ENCODE measurements at places on chromosomes 6 and 20.

- no peak for DNase-seq
Observed at GRCh38 chr6:147103007-147103406, 101.2 kb upstream of the STXBP5 start.

GRCh38 chr6:166561771-166562359, 24.6 kb downstream of the RAMACL start:
- DNase-seq, result no peak

DNA sequence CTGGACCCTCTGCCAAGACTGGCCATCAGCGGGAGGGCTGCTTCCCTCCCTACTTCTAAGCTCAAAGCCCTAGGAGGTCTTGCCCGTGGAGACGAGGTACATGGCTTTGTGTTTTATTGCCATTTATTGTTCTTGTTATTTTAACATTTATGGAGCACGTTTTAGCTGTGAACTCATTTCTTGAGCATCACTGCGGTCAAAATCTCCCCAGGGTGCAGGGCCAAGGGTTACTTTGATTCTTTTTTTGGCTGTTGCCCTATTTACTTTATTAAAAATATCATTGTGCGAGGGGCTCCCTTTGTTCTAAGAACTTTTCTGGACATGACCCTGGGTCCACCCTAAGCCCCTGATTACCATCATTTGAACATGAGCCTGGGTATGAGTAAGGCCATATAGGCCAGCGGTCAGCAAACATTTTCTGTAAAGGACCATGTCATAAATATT, 51.6 kb downstream of the EYA2 start:
- DNase-seq, result no peak

GRCh38 chr6:41504466-41505121, 41.6 kb upstream of the FOXP4 start:
- DNase-seq, result no peak

DNA sequence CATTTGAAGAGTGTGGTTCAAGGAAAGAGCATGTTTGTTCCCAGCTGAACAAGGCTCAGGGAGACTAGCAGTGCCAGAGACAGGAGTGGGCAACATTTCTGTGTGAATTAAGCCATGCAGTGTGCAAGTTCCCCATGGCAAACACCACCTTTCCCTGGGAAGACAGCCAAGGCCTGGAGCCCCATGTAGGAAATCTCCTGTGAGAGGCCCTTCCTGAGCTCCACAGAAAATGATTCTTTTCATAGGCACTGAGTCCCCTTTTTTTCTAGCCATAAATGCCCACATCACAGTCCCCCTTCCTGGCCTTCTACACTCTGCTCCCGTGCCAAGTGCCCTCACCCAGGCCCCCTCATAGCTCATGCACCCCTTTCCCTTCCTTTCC, 11.8 kb upstream of the TRAM2 start:
- no peak for DNase-seq

- DNase-seq, result no peak
Observed at GRCh38 chr20:40954521-40955165, 74.0 kb upstream of the TOP1 start.

GRCh38 chr6:37104824-37105147, 65.2 kb upstream of the PIM1 start:
- no peak for DNase-seq

Data from T-helper 17 cell (primary cell).